ENCODE measurements at places on chromosomes 1 and 21. TPM values are rescaled to one million over a fixed set of nuclear protein-coding genes. Genes with fewer than 3 reads are reported as not detected.

DNA sequence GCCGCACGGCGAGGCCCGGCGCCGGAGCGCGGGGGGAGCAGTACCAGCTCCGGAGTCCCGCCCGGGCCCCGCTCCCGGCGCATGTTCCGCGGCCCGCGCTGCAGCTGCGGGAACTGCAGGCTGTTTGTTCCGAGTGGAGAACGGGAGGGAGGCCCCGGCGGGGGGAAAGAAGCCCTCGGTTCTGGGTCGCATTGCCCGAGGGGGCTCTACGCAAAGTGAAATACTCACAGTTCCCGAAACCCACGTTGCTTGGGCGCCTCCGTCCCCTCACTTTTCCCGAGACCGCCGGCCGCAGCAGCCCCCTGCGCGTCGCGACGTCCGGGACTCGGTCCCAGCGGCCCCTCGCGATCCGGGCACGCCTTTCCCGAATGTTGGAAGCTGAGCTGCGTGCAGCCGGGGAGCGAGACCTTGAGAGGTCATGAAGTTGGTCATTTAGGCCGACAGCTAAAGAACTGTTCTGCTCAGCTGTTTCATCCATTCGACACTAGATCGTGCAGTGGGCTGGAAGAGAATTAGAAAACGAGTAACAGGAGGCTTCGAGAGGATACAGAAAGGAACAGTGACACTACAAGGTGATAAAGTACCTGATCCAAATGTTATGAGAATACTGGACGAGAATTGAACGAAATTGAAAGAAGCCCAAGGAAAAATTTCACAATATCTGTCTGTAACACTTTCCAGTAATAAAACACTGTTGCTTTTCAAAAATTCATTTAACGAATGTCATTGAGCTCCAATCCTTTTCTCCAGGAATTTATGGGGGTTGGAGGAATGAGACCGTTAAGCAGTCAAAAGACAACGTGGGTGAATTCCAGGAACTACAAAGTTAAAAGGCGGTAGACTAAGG lies 657 bp upstream of the LIN9 start:
- peak; percentile 22 for DNase-seq

GRCh38 chr1:107342316-107342715 lies 201.5 kb downstream of the NTNG1 start:
- DNase-seq, result no peak

- DNase-seq, result no peak
These were observed 115.7 kb upstream of the UBE2U start for GRCh38 chr1:64087768-64088167.

GRCh38 chr1:206471415-206471801 lies 1.1 kb downstream of the IKBKE start:
- DNase-seq, result no peak

- no peak for DNase-seq
These were observed 17.6 kb downstream of the RGS1 start for GRCh38 chr1:192592981-192593708.

DNA sequence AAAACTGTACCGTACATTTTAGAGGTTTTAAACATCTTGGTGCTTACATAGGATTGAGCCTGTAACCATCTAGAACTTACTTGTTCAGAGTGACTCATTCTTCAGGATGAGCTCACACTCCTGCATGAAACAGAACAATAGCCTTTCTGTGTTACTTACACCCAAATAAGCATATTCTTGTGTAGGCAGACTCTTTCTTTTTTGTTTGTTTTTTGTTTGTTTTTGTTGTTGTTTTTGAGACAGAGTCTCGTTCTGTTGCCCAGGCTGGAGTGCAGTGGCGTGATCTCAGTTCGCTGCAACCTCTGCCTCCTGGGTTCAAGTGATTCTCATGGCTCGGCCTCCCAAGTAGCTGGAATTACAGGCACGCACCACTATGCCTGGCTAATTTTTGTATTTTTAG lies 3.8 kb upstream of the CA6 start:
- DNase-seq, result no peak

- peak; percentile 87 for DNase-seq
These were observed 51.2 kb upstream of the SYNC start for GRCh38 chr1:32753532-32754316.

GRCh38 chr1:41758904-41759548 lies 159.7 kb downstream of the HIVEP3 start:
- no peak for DNase-seq

GRCh38 chr1:157842939-157843338 lies 1.3 kb upstream of the CD5L start:
- DNase-seq, result no peak

IL19 gene
- not detected for total RNA-seq

Measured in right cardiac atrium (tissue), 5 donors.